Activated T-helper 1 cell treated with anti-CD3 and anti-CD28 coated beads, Interleukin-2, amount 50 U/mL, for 16 hours (primary cell): ENCODE measurements at places on chromosomes 5 and 9.

DNA sequence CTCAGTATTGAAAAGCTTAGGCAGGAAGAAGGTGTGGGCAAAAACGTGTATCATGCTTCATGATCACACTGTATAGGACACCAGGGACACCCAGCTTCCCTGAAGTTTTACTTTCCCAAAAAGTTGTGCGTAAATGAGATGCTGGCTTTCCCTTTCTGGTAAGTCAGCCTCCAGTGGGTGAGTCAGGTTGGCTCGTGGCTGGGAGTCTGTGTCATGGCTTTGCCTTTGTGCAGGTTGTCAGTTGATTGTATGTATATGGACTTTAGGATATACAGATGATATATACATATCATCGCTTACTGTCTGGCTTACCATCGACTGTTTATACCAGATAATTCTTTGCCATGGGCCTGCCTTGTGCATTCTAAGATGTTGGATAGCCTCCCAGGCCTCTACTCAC lies 34.2 kb downstream of the ADRB2 start:
- no peak for DNase-seq

DNA sequence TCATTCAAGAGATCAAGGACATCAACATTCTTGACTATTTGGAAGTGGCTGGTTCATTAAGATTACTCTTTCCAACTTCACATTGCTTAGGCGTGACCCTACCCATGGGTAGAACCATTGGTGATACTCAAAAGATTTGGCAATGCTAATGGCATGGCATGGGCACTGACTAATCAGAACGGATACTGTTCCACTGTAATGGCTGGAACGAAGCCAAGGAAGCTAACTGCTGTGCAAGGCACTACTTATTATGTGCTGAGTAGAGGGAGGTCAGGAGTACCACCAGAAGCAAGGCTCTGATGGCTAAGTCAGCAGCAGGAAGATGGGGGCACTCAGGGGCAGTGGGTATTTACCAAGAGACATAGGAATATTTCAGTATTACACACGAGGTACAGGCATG lies 31.9 kb downstream of the GNA14 start:
- no peak for DNase-seq

- no peak for DNase-seq
Observed at GRCh38 chr5:173774271-173774761, 113.8 kb upstream of the CPEB4 start.

DNA sequence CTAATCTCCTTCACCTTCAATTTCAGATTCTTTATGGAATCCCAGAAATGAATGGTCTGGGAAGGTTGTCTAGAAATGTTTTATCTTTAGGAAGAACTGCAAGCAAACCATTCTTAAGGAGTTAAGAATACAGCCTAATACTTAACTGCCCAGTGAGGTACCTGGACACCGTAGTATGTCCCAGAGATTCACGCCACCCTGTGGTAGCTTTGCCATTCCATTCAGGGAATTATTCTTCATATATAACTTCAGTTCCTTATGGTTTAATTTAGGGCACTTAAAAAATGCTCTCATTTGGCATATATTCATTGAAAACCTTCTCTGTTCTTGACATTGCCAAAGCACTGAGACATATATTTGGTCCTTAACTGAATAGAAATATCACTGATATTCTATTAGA lies 49.7 kb downstream of the ACTBL2 start:
- no peak for DNase-seq

DNA sequence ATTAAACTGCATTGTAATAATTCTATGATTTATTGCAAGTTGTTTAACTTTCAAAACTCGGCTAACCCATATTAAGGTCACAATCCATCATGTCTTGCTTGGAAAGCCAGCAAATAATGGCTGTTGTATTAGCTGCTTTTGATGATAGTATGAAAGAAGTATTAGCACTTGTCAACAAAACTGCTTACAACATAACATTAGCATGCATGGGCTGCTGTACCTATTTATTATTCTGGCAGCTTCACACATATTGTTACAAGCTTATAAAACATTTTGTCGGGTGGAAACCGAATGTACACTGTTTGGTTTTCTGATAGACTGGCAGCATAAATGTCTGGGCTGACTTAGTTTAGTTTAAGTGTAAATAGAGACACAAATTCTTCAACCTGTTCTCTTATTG lies 378.3 kb downstream of the KIAA0825 start:
- no peak for DNase-seq

GRCh38 chr9:32442433-32442832 lies 58.0 kb downstream of the ACO1 start:
- no peak for DNase-seq

GRCh38 chr9:69104830-69105527 lies 69.1 kb upstream of the TJP2 start:
- DNase-seq, result no peak

- DNase-seq, result no peak
Observed at GRCh38 chr5:56637321-56637920, 177.9 kb upstream of the MAP3K1 start.

- no peak for DNase-seq
Observed at GRCh38 chr5:180815293-180815917, 12.8 kb upstream of the MGAT1 start.

GRCh38 chr5:107241841-107242240 lies 428.9 kb downstream of the EFNA5 start:
- DNase-seq, result no peak

DNA sequence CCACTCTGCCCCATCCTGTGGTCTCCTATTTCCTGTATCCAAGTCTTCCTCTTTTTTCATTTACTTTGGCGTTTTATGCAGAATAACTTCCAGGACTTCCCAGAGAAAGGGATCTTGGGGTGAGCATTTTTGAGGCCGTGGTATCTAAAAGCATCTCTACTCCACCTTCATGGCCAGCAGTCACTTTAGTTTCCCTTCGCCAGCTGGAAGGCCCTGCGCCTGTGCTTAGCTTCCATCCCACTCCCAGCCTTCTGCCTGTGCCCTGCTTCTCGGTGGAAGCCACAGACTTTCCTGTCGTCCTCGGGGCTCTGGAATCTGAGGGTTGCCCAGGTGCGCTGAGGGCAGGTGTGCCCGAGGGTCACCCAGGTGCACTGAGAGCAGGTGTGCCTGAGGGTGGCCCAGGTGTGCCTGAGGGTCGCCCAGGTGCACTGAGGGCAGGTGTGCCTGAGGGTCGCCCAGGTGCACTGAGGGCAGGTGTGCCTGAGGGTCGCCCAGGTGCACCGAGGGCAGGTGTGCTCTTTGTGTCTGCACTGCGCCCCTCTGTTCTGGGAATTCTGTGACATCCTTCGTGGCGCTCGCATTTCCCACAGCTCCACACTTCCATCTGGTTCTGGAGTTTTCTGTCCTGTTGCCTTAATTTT lies 32.4 kb upstream of the LRRC14B start:
- no peak for DNase-seq

GRCh38 chr5:78718824-78719223 lies 70.3 kb upstream of the LHFPL2 start:
- no peak for DNase-seq

DNA sequence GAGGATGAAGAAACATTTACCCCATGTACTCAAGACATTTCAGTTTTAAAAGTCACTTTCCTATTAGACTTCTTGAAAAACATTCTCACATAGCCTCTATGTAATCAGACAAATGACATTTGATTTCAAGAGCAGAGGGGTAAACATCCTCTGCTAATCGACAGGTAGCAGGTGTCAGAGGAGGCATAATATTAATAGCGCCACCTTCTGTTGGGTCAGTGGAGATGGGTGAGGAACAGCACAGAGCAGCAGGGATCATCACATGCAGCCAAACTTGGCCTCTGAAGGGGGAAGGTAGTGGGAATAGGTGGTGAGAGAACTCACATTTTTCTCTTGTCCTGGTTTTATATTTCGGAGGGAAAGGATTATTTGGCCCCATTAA lies 3.3 kb upstream of the LSM11 start:
- DNase-seq, result no peak

DNA sequence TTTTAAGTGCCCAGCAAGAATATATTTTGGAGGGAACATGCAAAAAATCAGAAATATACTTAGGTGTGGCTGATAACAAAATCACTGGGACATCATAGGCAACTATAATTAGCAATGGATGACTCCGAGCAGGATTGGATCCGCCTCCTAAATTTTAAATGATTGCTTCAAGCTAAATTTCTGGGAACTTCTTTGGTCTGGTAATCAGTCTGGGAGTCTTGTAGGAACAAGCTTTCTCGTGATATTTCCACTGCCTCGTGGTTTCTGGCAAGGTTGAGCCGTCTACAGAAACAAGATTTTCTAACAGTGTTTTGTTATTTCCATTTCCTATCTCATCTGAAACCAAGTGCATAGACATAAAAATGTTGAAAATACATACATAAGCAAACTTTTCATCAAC lies 232.6 kb downstream of the BNC2 start:
- DNase-seq, result no peak

DNA sequence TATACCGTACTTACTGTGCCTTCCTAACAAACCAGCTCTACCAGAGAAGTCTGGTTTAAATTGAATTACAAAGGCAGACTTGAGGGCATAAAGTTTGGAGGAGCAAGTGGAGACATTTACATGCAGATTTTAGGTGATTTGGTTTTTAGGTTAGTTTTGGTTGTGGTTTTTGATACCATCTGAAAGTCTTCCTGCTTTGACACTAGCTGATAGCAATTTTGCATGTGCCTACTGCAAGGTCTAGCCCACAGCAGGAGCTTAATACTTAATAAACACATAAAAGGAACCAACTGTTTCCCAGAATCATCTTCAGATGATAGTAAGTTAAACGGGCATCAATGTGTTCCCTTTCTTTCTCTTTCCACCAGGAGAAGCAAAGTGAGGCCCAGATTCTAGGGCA lies 3.4 kb upstream of the ESM1 start:
- DNase-seq, result no peak

GRCh38 chr9:99851500-99851822 lies 29.8 kb downstream of the NR4A3 start:
- DNase-seq, result no peak

- no peak for DNase-seq
Observed at GRCh38 chr5:859798-860296, 9.1 kb upstream of the ZDHHC11 start.

- no peak for DNase-seq
Observed at GRCh38 chr5:141354900-141355469, at the start of gene PCDHGA4. TSS of gene PCDHGA4 (plus strand) at chr5:141355021. CDS start at chr5:141355108, 87 bp downstream.

- DNase-seq, result no peak
Observed at GRCh38 chr9:105828596-105829213, 134.4 kb downstream of the TMEM38B start.

DNA sequence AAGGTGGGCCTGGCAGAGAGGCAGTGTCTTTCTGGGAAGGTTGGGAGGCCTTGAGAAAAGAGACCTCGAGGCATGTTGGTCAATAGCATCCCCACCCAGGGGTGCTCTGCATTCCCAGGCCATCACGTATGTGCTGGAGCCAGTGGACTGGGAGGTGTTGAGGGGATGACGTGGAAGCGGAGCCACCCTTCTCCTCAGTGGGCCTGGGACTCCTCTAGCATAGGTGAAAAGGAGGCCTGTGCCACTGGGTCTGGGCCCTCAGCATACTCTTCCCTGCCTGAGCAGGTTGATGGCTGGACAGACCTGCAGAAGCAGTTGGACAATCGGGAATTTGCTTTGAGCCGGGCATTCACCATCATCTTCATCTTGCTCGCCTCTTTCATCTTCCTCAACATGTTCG lies 25.5 kb downstream of the PITX1 start:
- DNase-seq, result no peak
